ENCODE measurements at places on chromosomes 4 and X.
A peak's percentile ranks its signal among the peaks of the same experiment; 100 is the strongest.

DNA sequence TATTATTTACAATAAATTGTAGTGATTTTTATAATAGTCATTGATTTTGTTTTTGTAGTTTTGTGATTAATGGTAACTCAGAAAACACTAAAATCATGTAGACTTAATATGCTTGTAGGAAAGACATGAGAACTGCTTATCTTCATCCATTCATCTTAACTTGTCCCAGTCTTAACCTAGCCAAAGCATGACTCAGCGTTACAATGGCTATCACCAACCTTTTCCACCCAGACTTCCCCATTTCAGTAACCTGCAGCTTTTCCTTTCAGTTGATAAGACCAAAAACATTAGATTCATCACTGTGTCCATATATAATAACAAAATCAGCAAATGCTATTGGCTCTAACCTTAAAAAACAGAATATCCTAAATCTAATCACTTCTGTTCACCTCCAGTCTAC lies 106.2 kb upstream of the KLF8 start:
- no peak for DNase-seq

GRCh38 chr4:12844141-12844540 lies 640.0 kb downstream of the RAB28 start:
- no peak for DNase-seq

GRCh38 chr4:18689308-18690115 lies 668.0 kb upstream of the LCORL start:
- peak; percentile 6 for DNase-seq

DNA sequence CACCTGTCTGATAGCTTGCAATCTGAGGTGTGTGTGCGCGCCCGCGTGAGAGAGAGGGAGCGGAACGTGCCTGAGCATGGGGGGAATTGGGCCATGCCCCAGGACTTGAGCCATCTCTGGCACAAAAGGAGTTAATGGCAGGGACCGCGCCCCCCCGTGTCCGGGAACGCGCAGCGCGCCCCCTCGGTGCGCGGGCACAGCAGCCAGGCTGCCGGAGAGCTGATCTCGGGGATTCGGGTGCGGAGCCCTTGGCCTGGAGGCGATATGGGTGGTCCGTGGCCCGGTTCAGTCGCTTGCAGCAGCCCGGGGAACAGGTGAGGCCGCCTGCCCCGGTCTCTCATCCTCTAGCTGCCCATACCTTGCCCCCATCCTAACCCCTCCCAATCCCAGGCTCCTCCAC lies at the start of gene NLGN3:
NLGN3 (plus strand) TSS at position 191 of the 400 bp plus-strand sequence. CDS start 2,909 bp downstream, outside the sequence.
- DNase-seq, result peak; percentile 25

- no peak for DNase-seq
These were observed 8.0 kb upstream of the ARSJ start for GRCh38 chr4:113987382-113987941.

GRCh38 chr4:156775813-156776212 lies 195.8 kb downstream of the PDGFC start:
- no peak for DNase-seq

- no peak for DNase-seq
These were observed 60.4 kb downstream of the JADE1 start for GRCh38 chr4:128869776-128870509.

DNA sequence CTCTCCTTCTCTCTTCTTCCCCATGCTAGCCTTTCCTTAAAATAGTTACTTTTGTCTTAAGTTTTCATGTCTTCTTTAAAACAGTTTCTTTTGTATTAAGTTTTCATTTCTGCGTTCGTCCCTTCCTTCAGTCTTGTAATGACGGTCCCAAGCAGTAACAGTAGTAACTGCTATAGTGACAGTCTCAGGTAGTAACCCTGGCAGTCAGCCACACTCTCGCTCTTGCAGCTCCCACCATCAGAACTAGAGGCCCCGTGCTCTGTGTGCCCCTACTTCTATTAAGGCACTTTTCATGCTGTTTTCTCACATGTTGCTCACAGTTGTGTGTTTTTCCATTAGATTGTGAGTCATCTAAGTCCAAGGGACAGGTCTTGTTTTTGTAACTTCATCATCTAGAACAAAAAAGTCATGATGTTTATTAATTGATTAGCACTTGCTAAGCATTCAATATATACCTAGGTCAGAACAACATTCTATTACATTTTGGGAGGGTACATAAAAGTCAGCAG lies 49.3 kb downstream of the C4orf33 start:
- DNase-seq, result no peak

- peak; percentile 6 for DNase-seq
These were observed 87.0 kb downstream of the PHOX2B start for GRCh38 chr4:41661442-41662076.

GRCh38 chrX:69090022-69090421 lies 75.2 kb downstream of the PJA1 start:
- DNase-seq, result no peak

- no peak for DNase-seq
These were observed 196.3 kb upstream of the GATB start for GRCh38 chr4:151957153-151957552.

DNA sequence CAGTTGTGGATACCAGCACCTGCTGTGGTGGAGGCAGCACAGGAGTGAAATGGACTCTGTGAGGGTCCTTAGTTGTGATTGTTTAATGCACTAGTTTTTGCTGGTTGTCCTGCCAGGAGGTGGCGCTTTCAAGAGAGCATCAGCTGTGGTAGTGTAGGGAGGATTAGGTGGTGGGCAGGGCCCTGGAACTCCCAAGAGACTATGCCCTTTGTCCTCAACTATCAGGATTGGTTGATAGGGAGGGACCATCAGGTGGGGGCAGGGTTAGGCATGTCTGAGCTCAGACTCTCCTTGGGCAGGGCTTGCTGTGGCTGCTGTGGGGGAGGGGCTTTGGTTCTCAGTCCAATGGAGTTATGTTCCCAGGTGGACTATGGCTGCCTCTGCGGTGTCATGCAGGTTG lies 121.9 kb downstream of the RRAGB start:
- DNase-seq, result no peak

- no peak for DNase-seq
These were observed at the start of gene PITX2 for GRCh38 chr4:110622841-110623717. Gene PITX2, minus strand, starts transcription at chr4:110623077. Its CDS starts 617 bp downstream, at chr4:110622460.

GRCh38 chr4:113641025-113641431 lies 120.5 kb downstream of the CAMK2D start:
- DNase-seq, result no peak

GRCh38 chrX:1941321-1941720 lies 326.5 kb downstream of the ASMT start:
- no peak for DNase-seq

GRCh38 chr4:31246856-31247255 lies 526.7 kb downstream of the PCDH7 start:
- no peak for DNase-seq

DNA sequence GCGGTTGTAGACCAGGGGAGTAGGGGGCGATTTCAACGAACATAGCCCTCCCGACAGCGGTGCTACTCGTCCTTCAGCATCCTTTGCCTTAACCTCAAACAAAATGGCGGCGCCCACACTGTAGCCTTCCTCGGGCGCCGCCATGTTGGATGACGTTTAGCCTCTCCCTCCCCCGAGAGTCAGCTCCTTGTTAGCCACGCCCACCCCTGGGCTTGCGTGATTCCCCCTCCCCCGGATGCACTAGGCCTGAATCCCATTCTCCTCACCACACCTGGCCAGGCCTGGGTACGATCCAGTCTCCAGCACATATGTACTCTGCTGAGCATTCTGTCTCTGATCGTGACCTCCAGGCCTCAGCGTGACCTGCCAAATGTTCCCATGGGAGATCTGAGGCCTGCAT lies 49.0 kb upstream of the ZNF157 start:
- no peak for DNase-seq

GRCh38 chrX:21741364-21741763 lies 16.6 kb downstream of the SMPX start:
- DNase-seq, result no peak

- DNase-seq, result peak; percentile 18
These were observed 562 bp downstream of the AKAP17A start for GRCh38 chrX:1591863-1592469.

DNA sequence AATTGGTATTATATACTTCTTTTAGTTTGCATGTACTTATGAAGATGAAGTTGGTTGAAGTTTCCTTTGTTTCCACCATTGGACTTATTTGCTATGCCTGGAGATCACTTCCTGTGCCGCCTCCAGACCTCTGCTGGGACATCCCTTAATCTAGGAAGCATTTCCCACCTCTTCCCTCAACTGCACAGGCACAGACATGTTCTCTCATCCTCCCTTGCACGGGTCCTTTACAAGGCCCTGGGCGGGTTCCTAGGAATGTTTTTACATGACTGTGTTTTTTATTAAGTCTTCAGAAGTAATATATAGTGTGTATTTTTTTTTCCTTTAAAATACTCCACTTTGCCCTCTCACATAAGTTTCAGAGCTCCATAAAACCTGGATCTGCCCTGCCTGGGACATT lies 51.0 kb downstream of the TMEM131L start:
- DNase-seq, result no peak

DNA sequence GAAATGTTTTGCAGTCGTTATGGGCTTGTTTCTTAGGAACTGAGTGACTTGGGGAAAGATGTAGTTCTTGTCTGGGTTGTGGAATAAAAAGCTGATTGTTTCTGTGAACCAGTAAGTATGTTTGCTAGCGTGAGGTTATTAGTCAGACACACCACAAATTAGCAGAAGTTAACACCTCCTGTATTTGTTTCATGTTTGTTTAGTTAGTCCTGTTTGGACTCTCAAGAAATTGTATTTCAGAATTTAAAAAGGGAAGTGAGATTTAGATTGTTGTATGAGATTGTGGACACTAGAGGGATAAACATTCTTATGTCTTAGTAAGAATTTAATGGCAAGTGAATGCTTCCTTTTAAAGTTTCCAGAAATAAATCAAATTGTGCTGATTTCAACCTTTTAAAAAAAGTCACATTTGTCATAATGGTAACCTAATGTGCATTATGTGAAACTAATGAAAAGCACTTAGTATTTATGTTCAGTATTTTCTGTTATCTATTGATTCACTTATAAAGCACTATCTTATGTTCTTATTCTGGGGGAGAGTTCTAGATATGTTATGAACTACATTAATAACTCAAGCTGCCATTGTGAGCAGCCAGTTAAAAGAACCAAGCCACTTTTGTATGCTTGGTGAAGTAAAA lies 25.6 kb downstream of the ATP10D start:
- no peak for DNase-seq

GRCh38 chr4:54233697-54234496 lies 4.8 kb downstream of the PDGFRA start:
- DNase-seq, result peak; percentile 18
